ENCODE measurements at places on chromosomes 16 and 17.

GRCh38 chr16:12458591-12459358 is 344.9 kb downstream of the CPPED1 start:
- DNase-seq = no peak

GRCh38 chr17:1906662-1907101 is 76.9 kb downstream of the RPA1 start:
- DNase-seq = no peak

- peak; percentile 23 for DNase-seq
Measured at GRCh38 chr16:55189682-55190636, 134.0 kb upstream of the IRX6 start.

GRCh38 chr17:12731839-12732238 is 57.5 kb upstream of the ARHGAP44 start:
- no peak for DNase-seq

- DNase-seq = no peak
Measured at GRCh38 chr17:49015924-49016774, 19.0 kb downstream of the IGF2BP1 start.

DNA sequence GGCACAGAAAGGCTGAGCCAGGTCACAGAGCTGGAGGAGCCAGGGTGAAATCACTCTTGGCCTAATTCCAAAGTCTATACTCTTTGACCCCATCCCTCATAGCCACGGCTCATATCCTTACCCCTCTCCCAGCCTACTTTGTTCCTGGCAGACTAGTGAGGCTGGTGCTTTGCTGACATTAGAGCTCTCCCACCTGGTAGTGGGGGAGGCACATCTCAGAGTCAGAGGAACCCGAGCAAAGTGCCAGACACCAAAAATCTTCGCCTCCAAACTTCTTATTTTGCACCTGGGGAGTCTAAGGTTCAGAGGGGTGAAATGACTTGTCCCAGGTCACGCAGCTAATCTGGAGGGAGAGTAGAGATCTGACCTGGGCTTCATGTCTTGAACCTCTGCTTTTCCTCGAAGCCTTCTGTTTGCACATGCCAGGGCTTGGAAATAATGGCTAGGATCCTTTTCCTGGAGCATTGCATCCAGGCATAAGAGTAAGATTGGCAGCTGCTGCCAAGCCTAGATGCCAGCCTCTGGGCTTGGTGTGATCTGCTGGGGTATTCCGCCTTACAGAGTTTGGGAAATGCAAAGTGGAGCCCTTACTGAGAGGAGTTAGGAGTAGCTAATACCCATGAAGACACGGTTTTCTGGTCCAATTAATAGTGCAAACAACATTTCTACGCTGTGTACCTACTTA is 126.9 kb downstream of the SPACA3 start:
- no peak for DNase-seq

Measured in NCI-H748 treated with DMSO at 0.1 percent for 48 hours (cell line).